ENCODE measurements at places on chromosomes 7 and 10.

- no peak for DNase-seq
These were observed 7.2 kb upstream of the PSAP start for GRCh38 chr10:71857934-71858890.

DNA sequence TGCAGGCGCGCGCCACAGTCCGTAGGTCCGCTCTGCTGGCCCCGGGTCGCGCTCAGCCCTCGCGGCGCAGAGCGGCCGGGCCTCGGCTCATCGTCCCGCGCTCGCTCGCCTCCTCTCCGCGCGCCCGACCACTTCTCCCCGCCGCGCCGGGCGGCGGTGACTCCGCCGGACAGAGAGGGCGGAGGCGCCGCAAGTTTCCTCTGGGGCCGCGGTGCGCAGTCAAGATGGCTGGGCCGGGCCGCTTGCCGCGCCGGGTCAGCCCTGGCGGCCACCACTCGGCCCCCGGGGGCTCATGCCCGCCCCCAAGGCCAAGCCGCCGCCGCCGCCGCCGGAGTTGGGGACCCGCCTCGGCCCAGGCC is 441 bp downstream of the FZD8 start:
- no peak for DNase-seq

- DNase-seq = no peak
These were observed 537.6 kb downstream of the ACTR3B start for GRCh38 chr7:153297141-153297540.

GRCh38 chr10:37704566-37704965 is 152.8 kb downstream of the ZNF248 start:
- DNase-seq = no peak

DNA sequence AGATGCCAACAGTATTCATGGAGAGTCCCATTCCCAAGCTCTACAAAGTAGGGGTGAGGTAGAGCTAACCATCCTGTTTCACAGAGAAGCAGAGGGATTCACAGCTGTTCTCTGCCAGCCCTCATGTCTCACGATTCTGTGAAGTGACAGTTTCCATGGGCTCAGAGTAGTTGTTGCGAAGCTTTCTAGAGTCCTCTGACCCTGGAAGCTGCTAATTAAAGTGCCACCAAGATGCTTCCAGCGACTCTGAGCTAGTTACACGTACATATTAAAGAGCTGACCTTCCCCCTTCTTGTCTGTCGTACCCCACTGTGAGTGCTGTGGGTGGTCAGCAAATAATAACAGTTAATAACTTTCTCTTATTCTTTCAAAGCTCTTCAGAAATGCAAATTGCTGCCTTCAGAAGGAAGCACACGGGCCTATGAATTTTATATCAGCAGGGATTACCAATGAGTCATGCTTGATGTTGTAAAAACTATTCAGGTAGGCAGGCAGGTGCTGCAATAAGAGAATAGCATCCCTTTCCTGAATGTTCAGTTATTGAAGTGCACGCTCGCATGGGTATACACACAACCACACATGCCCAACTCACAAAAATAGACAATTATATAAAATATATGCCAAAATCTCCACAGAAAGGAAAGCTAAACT is 34.1 kb downstream of the DNAJB9 start:
- no peak for DNase-seq

- no peak for DNase-seq
These were observed 8.8 kb downstream of the TNS3 start for GRCh38 chr7:47572939-47573757.

GRCh38 chr7:120456699-120457098 is 183.7 kb downstream of the KCND2 start:
- no peak for DNase-seq

DNA sequence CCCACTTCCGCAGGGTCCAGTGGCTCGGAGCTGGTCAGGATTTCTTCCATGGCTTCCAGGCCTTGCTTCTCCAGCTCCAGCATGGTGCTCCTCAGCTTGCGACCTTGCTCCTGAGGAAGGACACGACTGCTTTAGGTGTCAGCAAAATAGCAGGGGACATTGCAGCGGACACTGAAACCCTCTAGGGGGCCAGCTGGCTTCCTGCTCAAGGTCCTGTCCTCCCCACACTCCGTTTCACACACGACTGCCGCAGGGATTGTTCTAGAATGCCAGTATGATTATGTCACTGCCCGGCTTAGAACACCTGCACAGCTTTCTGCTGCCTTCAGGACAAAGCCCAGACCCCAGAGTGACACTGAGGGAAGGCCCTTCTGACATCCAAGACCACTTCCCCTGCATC is 65.6 kb downstream of the SCRN1 start:
- DNase-seq = no peak

GRCh38 chr7:143372070-143372469 is 9.1 kb upstream of the ZYX start:
- DNase-seq = no peak

DNA sequence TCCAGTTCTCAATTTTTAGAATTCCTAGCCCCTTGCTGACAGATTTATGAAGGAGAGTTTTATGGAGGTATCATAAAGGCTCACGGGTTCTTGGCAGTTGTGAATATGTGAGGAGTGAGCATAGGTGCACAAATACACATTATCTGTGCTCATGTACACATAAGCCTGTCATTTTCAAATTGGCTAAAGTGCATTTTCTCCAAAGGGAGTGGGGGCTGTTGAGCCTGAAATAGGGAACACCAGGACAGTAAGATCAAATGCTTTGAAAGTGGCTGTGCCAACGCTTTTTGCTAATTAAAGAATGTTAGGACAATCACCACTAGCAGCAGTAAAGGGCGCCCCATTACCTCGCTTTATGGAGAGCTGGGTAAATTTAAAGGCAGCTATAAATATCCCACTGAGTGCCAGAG is 8.3 kb upstream of the LRRC4 start:
- no peak for DNase-seq

GRCh38 chr10:123911866-123912265 is 20.3 kb upstream of the CPXM2 start:
- DNase-seq = no peak

DNA sequence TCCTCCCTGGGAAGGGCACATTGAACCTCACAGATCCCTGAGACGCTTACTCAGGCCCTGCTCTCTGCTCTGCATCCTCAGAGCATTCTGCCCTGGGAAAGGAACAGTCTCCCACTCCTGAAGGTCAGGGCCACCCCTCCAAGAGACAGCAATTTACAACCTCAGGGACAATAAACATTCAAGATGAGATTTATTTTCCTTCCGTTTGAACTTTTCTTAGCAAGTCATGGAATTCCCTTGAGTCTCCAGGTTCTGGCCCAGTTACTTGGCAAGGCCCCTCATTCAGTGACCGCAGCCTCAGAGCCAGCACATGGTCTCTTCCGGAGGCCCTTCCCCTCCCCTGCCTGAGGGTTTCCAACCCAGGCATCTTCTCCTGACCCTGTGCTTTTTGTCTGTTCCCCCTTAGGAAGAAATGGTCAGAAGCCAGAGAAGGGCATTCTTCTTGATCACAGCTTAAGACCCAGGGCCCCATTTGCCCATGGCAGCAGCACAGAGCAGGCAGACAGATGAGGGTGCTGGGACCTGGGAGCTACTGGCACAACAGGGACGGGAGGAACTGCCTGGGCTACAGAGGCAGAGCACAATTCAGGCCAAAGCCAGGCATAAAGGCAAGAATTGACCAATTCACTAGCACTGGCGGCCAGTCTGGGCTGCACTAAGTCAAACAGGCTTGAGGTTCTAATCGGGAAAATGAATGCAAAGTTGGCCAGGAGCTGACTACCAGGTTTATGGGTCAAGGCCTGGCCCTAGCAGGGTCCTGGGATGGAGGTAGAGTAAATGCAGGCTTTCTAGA is 56.7 kb downstream of the VSTM4 start:
- no peak for DNase-seq

GRCh38 chr7:79341902-79342301 is 111.6 kb downstream of the MAGI2 start:
- no peak for DNase-seq

- DNase-seq = no peak
These were observed 4.9 kb downstream of the LRRC17 start for GRCh38 chr7:102917436-102918353.

DNA sequence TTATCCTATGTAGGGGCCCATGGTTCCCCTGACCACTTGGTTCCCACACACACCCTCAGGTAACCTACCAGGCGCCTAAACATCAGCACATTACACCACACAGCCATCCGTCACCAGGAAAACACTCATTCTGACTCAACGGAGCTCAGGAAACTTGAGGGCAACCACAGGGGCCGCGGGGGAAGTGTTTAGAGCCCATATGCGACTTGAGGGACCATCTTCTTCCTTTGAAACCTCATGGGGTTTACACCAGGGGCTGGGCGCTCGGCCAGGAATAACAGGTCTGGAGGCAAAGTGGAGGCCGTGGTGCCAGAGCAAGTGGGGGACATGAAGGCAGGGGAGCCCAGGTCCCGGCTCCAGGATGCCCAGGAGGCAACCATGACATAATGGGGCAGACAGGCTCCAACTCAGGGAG is 1.5 kb downstream of the STX1A start:
- no peak for DNase-seq

DNA sequence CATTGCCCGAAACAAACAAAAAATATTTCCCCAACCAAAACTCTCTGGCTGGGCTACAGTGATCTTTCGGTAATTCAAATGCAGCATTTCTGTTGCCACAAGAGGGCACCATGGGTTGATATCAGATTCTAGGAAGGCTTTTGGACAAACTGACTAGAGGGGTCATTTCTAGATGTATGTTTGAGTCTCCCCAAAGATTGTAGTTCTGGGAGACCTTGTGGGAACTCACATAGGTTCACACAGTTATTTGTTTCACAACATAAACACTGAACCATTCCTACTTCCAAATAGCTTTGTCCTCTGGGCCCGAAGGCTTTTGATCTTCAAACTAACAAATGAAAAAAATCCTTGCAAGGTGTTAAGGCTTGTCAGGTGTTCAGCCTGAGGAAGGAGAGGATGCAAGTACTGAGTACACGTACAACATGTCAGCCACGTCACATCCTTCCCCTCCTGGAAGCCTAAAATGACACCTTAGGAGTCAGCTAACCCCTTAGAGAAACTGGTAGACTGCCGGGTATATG is 37.0 kb upstream of the IL15RA start:
- peak; percentile 64 for DNase-seq

GRCh38 chr7:2037301-2037807 is 195.4 kb downstream of the MAD1L1 start:
- peak; percentile 37 for DNase-seq

DNA sequence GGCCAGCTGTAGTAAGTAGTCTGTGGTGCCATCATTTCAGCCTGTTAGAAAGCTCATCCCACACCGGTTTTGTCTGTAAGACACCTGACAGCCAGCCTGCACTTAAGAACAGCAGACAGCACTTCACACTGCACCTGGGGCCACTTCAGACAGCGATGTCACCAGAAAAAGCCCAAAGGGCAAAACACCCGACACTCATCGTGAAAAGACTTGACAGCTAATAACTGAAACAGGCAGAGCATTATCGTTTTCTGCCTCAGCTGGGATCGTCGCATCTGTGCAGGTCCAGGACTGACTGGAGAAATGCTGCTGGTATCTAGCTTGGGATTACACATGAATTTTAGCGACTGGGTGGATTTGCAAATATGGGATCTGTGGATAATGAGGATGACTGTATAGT is 16.8 kb upstream of the LAT2 start:
- DNase-seq = no peak

- DNase-seq = no peak
These were observed 4.7 kb downstream of the ZNF786 start for GRCh38 chr7:149085866-149086265.

DNA sequence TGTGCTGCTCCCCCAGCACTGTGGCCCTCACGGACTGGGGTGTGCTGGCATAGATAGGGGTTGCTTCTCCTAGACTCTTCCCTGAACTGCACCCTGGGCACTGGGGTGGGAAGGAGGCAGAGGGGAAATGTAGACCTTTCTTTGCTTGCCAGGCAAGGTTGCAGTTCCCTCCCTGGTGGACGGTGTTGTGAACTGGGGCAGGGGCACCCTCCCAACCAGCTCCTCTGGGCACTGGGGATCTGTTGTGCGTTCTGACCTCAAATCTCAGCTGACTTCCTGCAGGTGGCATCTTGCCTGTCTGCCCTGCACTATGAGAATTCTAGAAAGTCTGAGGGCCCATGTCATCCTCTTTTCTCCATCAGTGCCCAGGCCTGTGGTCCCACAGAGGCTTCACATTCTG is 53.9 kb downstream of the ARHGAP22 start:
- no peak for DNase-seq

GRCh38 chr10:16585103-16585502 is 63.4 kb upstream of the C1QL3 start:
- DNase-seq = no peak

DNA sequence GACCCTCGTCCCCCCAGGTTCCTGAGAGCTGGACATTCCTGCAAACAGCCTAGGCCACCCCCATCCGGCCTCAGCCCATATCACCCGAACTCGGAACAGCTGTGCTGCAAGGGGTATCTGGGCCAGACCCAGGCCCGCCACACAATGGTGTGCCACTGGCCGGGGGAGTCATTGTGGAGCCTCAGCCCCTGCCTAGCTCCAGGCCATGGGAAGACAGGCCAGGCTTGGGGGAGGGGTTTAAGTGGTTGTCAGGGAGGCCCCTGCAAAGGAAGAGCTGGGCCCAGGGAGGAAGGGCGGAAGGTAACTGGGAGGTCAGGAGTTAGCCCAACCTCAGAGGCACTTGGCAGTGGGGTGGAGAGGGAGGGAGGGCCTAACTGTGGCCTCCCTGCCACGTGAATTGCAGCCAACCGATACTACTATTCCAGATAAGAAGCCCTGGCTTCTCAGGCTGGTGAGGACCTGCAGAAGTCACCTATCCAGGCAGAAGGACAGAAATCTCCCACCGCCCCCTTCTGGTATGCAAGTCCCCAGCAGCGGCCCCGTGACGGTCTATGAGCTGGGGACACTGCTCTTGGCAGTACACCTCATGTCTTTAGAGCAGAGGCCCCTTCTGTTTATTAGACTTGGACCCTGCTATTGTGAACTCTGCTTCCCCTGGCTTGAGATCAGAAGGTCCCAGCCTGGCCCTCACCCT is 26.8 kb downstream of the VSIR start:
- DNase-seq = no peak

- DNase-seq = no peak
These were observed 7.5 kb upstream of the EPHB6 start for GRCh38 chr7:142847353-142847752.

GRCh38 chr10:3215153-3215775 is 42.7 kb upstream of the PITRM1 start:
- DNase-seq = no peak

DNA sequence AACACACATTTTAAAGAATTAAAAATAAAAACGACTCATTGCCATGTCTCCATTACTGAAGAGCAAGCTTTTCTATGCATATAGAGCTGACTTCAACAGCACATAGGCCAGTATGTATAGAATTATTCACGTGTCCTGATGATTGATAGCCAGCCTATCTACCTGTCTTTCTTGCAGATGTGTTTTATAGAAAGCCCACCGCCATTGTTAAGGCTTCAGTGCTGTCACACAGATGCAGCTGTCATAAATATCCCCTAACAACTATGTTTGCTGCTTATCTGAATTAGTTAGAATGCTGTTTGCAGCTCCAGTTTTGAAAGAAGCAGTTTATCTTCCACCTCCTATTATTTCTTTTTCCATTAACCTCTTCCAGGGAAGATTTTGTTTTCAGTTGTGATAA is 235.9 kb downstream of the SLC25A13 start:
- DNase-seq = no peak

DNA sequence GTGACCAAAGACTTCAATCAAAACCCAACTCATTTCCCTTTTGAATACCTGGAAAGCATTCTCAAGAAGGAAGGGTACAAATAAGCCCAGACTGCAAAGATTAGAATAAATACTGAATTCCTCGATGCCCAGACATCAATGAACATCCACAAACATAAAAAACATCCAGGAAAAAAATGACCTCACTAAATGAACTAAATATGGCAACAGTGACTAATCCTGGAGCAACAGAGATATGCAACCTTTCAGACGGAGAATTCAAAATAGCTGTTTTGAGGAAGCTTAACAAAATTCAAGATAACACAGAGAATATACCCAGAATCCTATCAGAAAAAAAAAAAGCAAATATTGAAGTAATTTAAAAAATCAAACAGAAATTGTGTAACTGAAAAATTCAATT is 43.2 kb downstream of the PCLO start:
- DNase-seq = no peak

All from right forelimb (tissue), 1 donor.